KBM-7 (cell line): ENCODE measurements at places on chromosomes 11 and 22.
A peak's percentile ranks its signal among the peaks of the same experiment; 100 is the strongest.

DNA sequence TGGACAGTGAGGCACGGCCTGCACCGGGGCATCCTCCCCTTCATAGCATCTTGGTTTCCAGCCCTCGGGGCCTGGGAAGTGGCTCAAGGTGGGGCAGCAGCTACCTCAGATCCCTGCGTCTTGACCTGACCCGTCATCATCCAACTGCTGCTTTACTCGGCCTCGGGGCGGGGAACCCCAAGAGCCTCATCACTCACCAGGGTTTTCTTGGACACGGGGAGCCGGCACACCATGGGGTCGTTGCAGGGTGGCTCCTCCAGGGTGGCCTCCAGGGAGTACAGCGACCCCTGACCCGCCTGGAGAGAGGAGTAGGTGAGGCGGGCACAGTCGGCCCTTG, 651 bp downstream of the CTSF start:
- DNase-seq, result no peak

- DNase-seq, result no peak
Measured at GRCh38 chr22:19709063-19709769, 5.1 kb upstream of the SEPTIN5 start.

GRCh38 chr11:70399681-70400112, 1.4 kb downstream of the CTTN start:
- DNase-seq, result no peak

DNA sequence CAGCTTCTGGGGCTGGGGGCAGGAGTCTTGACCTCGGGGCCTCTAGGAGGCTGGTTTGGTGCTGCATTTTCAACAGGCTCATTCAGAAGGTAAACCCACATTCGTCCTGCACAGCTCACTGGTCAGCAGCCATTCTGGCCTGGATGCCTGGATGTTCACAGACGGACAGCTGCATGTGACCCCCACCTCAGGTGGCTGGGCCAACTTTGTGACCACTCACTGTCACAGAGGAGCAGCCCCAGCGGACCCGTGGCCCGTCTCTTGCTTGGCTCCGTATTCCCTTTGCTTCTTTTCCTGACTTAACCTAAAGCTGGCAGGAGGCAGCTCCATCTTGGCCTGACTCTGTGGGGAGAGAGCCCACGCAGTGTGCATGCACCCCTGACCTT, 8.2 kb downstream of the DGCR8 start:
- DNase-seq, result no peak

DNA sequence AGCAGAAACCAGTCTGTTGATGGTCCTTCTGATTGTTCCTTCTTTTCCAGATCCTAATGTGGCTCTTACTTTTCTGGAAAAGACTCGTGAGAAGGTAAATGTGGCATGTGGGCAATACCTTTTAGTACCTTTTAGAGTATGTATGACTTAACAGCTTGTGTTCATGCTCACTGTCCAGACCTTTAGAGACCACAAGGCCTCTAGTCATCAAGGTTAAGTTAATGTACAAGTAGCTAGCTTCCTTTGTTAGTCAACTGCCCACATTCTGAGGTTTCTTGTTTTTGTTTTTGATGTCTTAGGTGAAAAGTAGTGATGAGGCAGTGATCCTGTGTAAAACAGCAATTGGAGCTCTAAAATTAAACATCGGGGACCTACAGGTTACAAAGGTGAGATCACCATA, 7.6 kb downstream of the PSMD13 start:
- DNase-seq, result no peak

DNA sequence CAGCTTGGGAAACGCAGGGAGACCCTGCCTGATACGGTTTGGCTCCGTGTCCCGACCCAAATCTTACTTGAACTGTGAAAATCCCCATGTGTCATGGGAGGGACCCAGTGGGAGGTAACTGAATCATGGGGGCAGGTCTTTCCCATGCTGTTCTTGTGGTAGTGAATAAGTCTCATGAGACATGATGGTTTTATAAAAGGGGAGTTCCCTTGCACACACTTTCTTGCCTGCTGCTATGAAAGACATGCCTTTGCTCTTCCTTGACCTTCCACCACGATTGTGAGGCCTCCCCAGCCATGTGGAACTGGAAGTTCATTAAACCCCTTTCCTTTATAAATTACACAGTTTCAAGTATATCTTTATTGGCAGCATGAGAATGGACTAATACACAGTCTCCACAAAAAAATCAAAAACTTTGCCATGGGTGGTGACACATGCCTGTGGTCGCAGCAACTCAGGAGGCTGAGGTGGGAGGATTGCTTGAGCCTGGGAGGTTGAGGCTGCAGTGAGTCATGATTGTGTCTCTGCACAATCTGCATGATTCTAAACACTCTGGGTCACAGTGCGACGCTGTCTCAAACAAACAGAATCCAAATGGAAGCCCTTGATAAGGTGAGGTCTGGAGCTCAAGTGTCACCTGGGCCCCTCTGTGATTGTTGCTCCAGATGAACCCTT, 34.9 kb downstream of the SYN3 start:
- no peak for DNase-seq

GRCh38 chr22:46600273-46600796, 19.9 kb upstream of the GRAMD4 start:
- no peak for DNase-seq

DNA sequence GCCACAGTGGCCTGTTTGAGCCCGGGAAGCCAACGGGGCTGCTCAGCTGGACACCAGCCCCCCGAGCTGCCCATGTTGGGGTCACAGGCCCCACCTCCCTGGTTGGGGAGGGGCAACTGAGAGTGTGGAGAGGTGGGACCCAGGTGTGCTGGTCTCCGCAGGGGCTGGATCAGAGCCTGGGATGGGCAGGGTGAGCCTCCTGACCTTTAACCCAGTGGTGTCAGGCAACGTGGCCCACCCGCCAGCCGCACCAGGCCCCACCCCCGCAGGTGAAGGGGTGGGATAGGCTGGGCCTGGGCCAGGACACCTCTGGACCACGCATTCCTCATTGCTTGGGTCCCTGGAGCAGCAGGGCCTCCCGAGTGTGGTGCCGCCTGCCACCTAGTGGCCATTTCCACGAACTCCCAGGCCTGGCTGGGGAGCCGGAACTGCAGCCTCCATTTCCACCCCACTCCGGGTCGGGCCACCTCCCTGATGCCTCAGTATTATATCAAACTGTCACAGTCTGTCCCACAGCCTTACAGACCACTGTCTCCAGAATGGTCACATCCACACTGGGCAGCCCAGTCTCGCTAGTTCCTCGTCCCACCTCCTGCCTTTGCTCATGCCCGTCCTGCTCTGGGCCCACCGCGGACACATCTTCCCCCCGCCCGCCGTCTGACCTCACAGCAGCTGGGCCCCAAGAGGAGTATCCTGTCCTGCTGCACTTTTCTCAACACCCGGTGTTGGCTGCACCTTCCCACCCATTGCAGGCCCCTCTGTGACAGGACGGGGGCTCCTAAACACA, 13.3 kb upstream of the PPP6R3 start:
- peak; percentile 75 for DNase-seq

DNA sequence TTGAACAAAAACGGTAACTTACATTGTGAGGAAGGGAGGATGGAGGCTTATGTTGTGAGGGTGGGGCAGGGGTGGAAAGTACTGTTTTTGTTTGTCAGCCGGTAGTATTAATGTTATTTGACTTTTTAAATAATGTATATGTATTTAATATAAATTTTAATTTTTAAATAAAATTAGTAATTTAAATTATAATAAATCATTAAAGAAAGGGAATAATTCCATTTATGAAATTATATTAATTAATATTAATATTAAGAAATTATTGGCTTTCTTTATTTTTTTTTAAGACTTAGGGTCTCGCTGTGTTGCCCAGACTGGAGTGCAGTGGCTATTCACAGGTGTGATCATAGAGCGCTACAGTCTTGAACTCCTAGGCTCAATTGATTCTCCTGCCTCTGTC, 24.0 kb upstream of the TNRC6B start:
- no peak for DNase-seq

DNA sequence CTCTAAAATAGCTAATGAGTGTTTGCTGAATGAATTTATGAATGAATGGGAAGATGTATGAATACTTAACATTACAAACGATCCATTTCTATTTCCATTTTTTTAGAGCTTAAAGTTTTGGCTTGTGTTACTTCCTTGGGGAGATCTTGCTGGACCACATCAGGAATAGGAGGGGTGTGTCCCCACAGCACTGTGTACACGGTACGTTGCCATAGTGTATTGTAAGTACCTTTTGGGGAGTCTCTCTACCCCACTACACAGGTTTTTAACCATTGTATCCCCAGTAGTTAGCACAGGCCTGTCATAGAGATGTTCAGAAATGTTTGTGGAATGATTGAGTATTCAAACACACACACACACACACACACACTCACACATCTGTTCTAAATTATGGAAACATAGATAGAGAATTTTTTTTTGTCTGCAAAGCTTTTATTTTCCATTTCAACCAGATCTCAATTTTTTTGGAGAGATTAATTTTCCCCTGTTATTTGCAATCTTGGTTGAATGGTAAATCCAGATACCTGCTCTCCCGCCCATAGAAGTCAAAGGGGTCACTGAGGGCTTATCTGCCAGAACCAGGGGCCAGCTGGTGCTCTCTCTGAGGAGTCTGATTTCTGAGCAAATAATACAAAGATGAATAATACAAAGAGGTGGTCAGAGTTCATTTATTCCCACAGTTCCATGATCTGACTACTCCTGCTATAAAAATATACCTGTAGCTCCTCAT, 471.0 kb downstream of the INSC start:
- DNase-seq, result no peak
